ENCODE measurements at places on chromosomes 2 and 18.

DNA sequence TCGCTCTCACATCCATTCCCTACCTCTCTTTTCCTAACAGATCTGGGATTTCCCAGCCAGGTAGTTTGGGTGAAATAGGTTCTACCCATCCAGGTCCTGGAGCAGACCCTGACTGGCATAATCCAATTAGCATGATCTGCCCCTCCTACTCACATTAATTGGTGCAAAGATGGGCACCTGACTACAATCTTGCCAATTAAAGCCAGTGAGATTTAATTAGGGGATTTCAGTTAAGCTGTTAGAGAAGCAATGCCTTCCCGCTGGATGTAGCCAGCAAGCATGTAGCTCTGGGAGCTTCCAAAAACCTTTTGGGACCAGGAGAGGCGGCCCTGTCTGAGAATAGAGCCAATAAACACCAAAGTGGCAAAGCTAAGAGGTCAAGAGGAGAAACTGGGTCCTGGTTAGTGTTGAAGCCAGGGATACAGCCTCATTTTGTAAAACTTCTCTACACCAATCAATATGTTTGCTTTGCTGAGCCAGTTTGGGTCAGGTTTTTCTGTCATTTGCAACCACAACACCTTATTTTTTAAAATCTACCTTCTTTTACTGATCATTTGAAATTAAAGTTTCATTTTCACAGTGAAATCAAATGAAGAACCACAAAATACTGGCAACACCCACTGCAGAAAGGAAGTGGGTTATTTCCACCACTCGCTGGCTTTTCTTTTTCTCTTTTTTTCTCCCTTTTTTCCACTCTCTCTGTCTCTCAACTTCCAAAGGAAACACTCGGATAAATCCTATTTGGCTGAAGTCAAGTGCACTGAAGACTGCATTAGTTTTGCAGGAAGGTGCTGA is 3.2 kb upstream of the TTC39C start:
- no peak for DNase-seq

DNA sequence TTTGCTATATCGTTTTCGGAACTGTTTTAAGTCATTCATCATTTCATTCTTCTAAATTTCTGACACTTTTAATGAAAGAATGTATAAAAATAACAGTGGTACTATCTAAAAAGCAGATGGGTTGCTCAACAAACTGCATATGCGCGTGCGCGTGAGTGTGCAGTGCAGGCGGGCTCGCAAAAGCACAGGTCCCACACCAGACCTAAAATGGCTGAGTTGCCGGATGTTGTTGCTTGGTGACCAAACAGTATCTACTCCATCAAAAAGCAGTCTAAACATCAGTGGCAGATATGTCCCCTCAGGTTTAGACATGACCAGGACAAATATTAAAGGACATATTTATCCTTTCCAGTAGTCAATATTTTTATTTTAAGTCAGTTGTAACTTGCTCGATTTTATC is 5.1 kb downstream of the NOL4 start:
- no peak for DNase-seq

DNA sequence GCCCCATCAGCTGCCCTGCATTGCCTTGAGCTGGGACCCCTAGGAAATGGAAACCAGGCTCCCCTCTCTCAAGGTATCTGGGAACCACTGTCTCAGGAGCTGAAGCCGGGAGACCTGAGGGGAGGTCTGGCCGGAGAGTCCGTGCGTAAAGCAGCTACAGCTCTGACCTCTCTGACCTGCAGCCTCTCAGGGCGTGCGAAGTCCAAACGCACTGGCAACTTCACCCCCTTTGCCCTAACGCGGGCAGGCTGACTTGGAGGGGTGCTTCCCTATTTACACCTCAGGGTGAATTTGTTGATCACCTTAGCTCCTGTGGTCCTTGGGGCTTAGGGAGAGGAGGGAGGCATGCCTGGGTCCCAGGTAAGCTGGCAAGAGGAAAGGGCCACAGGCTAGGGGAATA is 17.5 kb downstream of the SIGLEC15 start:
- DNase-seq = no peak

DNA sequence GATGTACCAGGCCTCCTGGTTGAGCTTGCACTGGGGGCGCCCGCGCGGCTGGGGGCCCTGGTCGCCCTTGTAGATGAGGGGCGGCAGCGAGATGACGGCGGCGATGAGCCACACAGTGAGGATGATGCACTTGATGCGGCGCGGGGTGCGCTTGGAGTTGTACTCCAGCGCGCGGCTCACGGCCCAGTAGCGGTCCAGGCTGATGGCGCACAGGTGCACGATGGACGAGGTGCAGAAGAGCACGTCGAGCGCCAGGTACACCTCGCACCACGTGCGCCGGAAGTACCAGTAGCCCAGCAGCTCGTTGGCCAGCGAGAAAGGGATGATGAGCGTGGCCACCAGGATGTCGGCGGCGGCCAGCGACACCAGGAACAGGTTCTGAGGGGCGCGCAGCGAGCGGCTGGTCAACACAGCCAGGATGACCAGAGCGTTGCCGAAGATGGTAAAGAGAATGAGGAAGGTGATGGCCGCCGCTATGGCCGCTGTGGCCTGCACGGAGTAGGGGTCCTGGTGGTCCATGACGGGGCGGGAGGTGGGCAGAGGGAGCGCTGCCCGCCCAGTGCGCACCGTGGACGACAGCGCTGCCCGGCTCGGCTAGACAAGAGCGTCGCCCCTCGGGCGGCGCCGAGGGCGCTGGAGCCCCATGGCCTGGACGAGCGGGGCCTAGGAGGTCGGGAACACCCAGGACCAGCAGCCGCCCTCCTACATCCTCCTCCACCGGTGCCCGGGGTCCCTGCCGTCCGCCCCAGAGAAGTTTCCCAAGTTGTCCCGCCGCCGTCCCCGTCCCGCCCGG is 544 bp downstream of the ADRA2B start:
- no peak for DNase-seq

- no peak for DNase-seq
These were observed 138.7 kb upstream of the CCDC150 start for GRCh38 chr2:196500686-196501431.

DNA sequence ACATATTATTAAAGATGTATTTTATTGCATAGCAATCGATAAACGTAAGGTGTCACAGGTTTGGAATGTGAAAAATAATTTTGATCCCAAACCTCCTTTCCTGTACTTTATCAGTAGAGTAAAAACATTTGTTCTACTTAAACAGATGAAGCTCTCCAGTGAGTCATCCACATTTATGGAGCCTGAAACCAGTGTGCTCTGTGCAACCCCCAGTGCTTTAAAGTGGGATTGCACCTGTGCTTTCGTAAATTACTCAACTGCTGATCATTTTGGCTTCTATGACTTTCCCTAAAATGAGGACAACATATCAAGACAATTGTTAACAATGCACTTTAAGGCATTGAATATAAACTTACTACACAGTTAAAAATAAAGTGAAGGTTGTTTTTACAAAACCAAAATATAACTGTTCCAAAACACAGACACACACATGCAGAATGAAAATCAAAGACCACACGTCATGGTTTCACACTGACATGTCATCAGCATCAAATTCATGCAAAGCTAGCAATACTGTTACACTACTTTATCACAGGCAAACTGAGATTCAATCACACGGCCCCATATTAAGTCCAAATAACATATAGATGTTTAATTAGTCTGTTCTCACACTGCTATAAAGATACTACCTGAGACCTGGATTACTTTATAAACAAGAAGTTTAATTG is 9.7 kb downstream of the TMEM18 start:
- DNase-seq = peak; percentile 34

DNA sequence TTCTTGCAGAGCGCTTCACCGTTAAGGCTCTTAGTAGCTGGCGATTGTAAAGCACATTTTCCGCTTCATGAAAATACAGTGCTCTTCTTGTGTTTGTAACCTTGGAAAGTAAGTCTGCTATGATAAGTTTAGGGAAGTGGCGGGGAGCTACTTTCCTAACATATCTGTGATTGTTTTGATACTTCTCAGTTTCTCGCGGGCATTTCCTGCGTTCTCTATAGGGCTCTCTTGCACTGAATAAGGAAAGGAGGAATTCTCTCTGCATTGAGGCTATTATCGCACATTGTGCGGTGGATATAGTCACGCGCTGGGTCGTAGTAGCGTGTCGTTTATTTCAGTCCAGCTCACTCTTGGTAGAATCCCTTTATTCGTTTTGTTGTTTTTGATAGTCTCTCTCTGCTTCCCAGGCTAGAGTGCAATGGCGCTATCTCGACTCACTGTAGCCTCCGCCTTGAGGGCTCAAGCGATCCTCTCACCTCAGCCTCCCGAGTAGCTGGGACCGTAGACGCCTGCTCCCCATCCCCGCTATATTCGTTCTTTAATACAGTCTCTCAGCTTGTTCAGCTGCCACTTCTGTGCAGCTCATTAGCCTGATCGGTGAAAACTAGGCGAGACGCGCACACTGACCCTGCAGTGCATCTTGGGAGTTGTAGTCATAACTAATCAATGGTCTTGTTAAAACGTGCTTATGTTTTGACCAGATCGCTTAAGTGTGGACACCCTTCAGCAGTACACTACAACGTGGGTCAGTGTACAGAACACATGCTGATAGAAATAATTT is 1.0 kb upstream of the PPP4R3B start:
- DNase-seq = peak; percentile 12

- no peak for DNase-seq
These were observed 140.3 kb downstream of the NRP2 start for GRCh38 chr2:205822579-205822978.

DNA sequence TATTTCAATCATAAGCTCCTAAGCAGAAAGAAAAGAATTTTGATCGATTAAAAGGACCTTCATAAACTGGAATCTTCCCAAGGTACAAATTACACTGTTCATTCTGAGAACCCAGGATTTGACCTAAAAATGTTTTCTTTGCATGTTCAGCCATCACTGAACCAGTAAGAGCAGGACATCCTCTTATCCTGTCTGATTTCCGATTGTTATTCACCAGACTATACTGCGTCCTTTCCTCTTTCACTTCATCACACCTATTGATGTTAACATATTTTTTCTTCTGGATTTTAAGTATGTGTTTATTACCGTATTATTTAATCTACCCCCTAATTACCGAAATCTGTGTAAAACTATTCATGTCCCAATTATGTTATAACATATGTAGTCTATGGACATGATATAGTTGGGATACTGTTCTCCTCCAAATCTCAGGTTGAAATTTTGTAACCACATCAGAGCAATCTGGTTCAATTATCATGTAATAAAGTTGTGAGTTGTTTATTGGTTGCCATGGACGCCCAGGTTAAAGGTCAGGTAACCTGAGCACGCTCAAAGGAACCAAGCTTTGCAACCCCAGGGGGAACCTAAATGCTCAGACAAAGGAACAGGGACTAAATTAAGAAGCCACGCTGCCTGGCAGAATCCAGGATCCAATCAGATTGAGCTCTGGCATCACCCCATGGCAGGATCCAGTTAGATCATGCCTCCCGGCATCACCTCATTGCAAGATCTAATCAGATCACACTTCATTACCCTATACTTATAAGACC is 11.6 kb upstream of the TBC1D8 start:
- DNase-seq = no peak

GRCh38 chr18:27763341-27763740 is 413.6 kb downstream of the CDH2 start:
- no peak for DNase-seq

GRCh38 chr2:127423478-127423843 is 5.2 kb downstream of the PROC start:
- no peak for DNase-seq

DNA sequence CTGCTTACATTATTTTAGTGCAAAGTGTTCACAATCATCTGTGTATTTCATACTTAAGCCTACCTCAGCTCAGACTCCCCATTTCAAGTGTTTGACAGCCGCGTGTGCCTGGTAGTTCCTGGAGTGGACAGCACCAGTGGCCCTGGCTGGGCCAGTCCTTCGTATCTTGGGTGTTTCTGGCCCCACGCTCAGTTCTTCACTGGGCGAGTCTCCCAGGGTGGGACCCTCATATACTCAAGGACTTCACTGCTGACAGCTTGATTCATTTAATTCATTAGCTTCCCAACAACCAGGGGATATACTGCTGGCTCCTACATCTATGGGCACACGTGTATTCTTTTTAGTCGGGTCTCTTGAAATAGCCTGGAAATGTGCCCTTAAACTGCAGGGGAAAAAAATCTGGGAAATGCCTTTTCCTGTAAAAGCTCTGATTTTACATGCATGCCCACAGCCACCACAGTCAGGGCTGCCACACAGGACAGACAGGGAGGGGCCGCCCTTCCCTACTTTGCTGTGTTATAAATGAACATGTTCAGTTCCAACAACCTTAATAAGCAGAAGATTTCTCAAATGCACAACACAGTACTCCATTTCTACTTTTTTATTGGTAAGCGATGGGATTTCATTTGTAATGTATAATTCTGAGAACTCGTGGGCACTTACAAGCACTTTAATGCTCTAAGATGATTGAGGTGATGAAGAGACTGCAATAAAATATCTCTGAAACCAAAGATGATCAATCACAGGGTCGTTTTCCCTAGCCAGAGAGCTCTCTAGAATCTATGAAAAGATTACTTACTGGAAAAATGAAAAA is 205.5 kb upstream of the REV1 start:
- no peak for DNase-seq

DNA sequence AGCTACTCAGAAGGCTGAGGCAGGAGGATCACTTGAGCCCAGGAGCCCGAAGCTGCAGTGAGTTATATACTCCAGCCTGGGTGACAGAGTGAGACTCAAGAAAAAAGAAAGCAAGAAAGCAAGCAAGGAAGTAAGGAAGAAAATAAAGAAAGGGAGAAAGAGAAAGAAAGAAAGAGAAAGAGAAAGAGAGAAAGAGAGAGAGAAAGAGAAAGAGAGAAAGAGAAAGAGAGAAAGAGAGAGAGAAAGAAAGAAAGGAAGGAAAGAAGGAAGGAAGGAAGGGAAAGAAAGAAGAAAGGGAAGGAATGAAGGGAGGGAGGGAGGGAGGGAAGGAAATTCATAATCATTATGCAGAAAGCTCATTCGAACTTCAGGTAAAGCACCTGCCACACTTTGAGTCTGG is 33.9 kb downstream of the KIF3C start:
- no peak for DNase-seq

- no peak for DNase-seq
These were observed 13.7 kb downstream of the HS6ST1 start for GRCh38 chr2:128304715-128305554.

DNA sequence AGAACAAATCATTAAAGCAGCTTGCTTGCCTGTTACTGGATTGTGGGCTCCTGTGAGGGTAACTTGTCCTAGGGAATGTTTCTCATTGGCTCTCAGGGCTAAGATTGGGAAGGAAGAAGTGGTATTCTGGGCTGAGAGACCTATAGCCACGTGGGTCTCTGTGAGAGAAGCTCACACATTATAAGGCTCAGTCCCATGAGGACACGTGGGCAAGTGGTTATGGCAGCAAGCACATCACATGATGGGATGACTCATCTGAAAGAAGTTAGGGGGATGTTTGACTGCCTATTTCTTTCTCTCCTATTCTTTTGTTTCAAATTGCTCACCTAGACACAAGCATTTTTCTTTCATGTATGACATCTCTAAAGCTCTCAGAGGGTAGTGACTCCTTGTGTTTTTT is 418.0 kb upstream of the ST6GAL2 start:
- DNase-seq = no peak

GRCh38 chr2:225328192-225328591 is 71.3 kb upstream of the NYAP2 start:
- DNase-seq = no peak

DNA sequence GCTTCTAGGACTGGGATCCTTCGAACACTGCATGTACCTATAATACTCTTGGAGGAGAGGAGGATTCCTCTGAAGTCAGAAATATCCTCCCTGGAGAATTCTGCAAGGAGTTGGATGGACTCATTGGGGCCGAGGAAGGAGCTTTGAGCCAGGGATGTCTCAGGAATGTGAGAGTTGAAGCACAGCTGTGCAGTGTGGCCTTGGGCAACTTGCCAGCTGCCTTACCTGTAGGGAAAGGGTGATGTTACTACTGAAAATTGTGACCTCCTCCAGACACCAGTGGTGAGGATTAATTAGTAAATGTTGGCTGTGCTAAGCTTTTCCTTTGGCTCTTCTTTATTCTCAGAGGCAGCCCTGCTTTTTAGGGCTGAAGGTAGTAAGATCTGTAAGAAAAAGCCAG is 41.4 kb downstream of the FMNL2 start:
- no peak for DNase-seq
